ENCODE measurements at places on chromosomes 5 and 9.

DNA sequence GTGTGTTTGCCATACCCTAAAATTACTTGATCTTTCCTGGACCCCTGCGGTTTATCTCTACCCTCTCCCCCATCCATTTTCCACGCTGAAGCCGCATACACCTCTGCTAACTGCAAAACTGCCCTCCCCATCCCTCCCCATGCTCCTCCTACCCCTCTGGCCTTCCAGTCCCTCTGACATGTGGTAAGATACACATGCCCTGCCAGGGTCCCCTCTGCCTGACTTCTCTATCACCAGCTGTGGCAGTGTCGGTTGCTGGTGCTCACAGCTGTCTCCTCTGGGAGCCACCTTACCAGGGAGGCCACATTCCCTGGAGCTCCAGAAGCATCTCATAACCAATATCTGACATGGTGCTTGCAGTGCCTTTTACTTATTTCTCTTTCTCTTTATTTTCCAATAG lies 58.9 kb upstream of the COL15A1 start:
- no peak for DNase-seq

- DNase-seq: no peak
These were observed 170.3 kb downstream of the PDZD2 start for GRCh38 chr5:31809050-31809870.

- DNase-seq: peak; percentile 53
These were observed 28.0 kb upstream of the ADAM19 start for GRCh38 chr5:157603333-157604190.

GRCh38 chr5:57317341-57317740 lies 143.5 kb downstream of the GPBP1 start:
- no peak for DNase-seq

DNA sequence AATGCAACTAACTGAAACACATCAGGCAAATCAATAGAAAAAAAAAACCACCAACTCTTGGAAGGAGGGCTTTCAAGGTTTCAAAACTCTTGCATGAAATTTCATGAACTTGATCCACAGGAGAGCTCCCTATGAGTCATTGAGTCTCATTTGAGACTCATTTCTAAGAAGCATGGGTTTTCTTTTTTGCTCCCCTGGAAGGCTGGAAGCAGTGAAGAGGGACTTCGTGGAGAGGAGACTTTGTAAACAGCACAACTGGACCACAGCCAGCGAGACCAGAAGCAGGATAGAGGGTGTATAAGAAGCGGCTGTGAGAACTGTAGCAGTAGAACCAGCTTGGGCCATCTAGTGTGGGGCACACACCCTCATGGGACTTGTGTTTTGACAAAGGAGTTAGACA lies 41.2 kb upstream of the RAPGEF1 start:
- DNase-seq: no peak

GRCh38 chr5:31921852-31922305 lies 252.2 kb downstream of the GOLPH3 start:
- no peak for DNase-seq

- DNase-seq: no peak
These were observed 311.4 kb upstream of the ITGA1 start for GRCh38 chr5:52476346-52476745.

GRCh38 chr5:60672693-60673264 lies 27.2 kb downstream of the DEPDC1B start:
- no peak for DNase-seq

- no peak for DNase-seq
These were observed 44.1 kb upstream of the FOXE1 start for GRCh38 chr9:97808972-97809371.

- DNase-seq: no peak
These were observed 93.3 kb upstream of the SLC44A1 start for GRCh38 chr9:105150991-105151685.

DNA sequence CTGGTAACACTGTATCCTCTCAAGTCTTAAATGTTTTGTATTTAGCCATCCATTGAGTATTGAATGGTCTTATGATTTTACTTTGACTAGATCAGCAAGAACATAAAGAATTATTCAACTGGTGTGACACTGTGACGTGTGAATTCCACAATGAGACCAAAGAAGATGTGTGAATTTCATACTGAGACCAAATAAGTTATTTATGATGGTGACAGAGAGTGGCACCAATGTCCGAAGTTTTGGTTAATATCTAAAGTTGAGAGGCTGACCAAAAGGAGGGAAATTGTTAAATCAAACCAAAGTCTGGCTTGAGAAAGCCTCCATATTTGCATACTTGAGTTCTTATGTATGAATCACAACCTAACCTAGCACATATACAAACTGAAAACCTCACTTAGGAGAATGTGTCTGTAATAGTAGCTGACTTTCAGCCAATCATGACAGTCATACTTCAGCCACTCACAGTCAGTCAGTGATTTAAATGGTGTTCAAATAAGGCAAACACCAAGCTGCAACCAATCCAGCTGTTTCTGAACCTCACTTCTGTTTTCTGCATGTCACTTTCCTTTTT lies 31.5 kb upstream of the FAM170A start:
- no peak for DNase-seq

GRCh38 chr5:137880313-137880712 lies 8.9 kb upstream of the PKD2L2 start:
- no peak for DNase-seq

DNA sequence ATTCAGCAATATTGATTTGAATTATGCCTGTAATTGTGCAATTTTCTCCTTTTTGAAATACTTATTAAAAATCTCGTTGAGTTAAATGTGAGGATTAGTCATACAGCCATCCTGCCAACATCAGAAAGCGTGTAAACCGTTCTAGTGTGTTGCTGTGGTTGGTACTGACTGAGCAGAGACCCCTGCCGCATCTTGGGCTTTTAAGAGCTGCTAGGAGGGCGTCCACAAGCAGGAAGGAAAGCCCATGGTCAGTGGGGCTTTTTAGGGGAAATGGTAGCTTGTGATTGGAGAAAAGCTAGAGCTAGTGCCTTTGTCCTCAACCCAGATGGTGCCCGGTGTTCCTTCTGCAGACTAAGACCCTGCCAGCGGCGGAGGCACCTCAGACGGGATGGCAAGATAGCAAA lies 1.3 kb downstream of the SDHA start:
- DNase-seq: peak; percentile 26

- no peak for DNase-seq
These were observed 254.7 kb upstream of the SLC30A5 start for GRCh38 chr5:68839019-68839552.

- no peak for DNase-seq
These were observed 21.5 kb upstream of the COL5A1 start for GRCh38 chr9:134619983-134620661.

DNA sequence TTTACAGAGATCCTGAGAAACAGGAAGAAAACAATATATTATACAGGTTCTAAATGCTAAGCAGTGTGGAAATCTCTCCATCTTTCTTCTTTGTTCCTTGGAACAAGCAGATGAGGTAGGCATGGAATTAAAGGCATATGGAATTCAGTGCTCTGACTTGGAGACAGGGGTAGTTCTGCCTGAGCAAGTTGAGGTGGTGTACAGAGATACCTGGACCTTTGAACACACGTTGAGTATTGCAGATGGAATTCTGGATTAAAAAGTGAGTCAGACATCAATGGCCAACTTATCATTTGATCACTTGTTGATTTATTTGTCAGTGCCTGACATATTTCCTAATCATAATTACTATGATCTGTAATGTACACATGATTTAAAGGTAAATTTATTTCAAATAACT lies 293.9 kb upstream of the IRX4 start:
- DNase-seq: no peak

GRCh38 chr9:134339183-134339806 lies 13.0 kb downstream of the RXRA start:
- no peak for DNase-seq

DNA sequence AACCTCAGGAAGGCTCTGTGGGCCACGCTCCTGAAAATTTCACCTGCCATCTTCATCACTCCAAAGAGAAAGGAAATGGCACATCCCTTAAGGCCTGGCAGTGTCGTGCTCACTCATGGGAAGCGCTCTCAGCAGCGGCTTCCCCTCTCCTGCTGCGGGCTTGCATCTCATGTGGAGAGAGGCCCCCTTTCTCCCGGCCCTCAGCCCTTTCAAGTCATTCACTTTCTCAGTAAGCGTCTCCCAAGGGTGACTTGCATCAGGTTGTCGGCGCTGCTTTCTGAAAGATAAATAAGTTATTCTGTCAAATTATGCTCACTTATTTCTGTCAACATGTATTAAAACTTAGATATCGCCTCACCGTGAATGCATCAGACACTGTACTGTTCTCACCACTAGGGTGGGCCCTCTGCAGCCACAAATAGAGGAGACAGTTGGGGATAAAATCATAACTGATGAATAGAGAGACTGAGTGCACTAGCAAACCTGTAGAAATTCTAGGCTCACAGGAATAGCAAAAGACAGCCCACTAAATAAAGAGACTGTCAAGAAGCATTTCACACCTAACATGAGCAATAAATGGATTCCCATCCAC lies 174.6 kb downstream of the RFK start:
- no peak for DNase-seq

- no peak for DNase-seq
These were observed 8.6 kb downstream of the CHMP5 start for GRCh38 chr9:33273266-33273971.

GRCh38 chr9:96317335-96317980 lies 15.5 kb upstream of the HSD17B3 start:
- peak; percentile 14 for DNase-seq

- DNase-seq: no peak
These were observed 685.1 kb downstream of the DTWD2 start for GRCh38 chr5:118303296-118303695.

GRCh38 chr5:126446498-126447224 lies 23.5 kb downstream of the GRAMD2B start:
- DNase-seq: peak; percentile 65
